ENCODE measurements at places on chromosomes 4 and X.

- no peak for DNase-seq
Measured at GRCh38 chr4:169258141-169258540, 12.6 kb downstream of the SH3RF1 start.

DNA sequence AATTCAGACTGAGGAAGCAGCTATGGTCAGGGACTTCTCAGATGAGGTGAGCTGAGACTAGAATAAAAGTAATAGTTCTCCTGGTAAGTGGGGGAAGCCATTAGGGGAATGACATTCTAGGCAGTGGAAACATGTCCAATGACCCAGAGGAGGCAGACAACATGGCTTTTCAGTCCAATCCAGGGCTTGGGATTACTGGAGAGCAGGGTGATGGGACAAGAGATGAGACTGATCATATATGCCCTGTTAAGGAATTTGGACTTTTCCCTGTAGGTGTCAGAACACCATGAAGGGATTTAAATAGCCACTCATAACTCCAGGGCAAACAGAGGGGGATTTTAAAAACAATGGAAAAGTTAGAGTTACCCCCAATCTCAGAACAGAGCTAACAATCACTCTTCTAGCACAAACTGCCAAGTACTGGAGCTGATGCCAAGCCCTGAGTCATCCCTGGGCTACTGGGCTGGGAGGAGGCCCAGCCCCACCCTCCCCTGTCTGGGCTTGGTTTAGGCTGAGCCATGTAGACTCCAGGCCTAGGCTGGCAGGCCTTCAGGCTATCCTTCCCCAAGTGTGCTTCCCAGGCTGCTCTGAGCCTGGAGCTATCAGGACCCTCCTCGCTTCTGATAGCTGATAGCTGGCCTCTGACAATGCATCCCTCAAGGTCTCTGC, 22.7 kb upstream of the MSN start:
- DNase-seq = peak; percentile 43

- peak; percentile 3 for DNase-seq
Measured at GRCh38 chrX:37871626-37872302, 24.4 kb upstream of the DYNLT3 start.

DNA sequence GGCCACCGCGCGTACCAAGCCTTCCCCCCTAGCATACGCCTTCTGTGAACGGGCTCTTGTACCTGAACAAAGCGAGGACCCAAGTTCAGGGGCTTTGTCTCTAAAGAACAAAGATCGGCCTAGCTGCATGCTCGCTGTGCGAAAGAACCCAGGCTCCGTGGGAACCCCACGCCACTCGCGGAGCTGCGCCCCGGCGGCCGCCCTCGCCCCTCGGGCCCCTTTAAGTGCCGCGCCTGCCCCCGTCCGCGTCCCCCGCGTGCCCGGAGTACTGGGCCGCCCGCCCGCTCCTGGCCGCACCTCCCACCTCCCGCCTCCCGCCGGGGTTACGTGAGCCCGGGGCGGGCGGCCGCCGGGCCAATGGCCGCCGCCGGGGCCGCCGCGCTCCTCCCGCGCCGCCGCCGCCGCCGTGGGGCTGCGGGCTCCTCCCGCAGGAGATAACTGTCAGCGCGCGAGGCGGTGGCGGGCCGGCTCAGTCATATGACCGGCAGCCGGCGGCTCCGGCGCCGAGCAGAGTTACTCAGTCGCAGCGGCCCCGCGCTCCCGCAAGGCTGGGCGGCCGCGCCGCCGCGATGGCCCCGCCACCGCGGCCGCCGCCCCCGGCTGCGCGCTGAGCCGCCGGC, at the start of gene FNIP2:
TSS of gene FNIP2 (plus strand) at position 472 of the 620 bp plus-strand sequence. CDS start 187 bp downstream, outside the sequence.
- peak; percentile 77 for DNase-seq

- no peak for DNase-seq
Measured at GRCh38 chr4:87188048-87188447, 32.4 kb downstream of the KLHL8 start.

DNA sequence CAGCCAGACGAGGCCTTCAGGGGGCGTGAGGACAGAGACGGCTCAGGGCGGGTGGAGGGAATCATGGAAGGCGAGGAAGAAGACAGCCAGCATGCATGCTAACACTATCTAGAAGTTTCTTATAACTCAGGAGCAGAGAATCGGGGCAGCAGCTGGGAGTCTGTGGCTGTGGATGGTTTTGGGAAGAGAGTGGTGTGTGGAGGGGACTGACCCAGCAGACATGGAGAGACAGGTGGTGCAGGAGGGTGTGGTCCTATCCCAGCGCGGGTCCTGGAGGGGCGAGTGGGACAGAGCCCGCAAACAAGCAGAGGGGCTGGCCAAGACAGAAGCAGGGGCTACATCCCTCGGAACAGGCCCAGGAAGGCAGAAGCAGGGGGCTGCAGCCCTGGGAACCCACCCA, 192.1 kb downstream of the AFAP1 start:
- no peak for DNase-seq

DNA sequence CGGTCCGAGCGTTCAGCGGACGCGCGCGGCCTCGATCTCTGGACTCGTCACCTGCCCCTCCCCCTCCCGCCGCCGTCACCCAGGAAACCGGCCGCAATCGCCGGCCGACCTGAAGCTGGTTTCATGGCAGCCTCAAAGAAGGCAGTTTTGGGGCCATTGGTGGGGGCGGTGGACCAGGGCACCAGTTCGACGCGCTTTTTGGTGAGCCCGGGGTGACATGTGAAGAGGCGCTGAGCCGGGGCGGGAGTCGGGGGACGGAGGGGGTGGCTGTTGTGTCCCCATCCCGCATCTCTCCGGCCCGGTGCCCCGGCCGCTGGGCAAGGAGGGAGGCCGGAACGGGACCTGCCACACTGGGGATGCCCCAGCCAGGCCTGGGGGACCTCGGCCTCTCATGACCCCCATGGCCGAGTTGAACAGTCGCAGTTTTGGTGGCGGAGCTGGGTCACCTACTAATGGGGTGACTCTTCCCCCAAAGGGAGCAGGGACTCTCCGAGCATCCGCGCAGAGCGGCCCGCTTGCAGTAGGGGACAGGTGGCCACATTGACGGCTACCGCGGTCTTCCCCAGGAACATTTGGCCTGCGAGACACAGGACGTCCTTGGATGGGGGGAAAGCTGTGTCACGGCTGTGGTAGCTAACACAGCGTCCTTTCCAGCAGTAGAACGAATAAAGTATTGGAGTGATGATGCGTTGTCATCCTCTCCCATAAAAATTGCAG, at the start of gene GK:
TSS of gene GK (plus strand) at position 9 of the 717 bp plus-strand sequence. CDS start at position 124, 115 bp downstream.
- DNase-seq = no peak

- DNase-seq = no peak
Measured at GRCh38 chr4:182886768-182887167, 30.4 kb downstream of the DCTD start.

DNA sequence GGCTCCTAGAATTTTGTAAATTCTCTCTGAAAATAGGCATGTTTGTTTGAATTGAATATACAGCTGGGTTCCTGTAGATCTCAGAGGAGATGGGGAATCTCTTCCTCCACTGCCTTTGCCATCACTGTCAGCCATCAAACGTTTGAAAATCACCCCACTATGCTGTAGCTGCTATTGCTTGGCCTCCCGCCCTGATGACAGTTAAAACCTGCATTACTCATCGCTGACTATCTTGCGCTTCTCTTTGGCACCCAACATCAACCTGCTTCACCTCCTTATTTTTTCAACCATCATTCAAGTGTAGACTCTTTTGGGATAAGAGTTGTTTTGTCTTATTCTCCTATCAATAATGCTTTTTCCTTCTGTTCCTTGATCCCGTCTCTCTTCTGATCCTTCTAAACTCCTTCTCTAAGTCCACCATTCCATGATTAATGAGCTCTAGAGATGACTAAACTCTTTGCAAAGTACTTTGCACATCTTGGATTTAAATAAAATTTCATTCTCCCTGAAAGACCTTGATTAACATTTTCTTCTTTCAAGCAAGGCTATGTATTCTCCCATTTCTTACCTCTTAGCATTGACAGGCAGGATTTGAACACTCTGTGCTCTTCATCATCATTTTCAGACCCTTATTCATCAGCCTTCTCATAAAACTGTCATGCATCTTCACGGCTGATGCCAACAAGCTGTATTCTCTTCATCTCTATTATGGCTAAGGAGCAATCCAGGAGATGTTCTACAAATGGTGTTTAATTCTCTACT, 133.0 kb downstream of the SNCA start:
- DNase-seq = no peak

GRCh38 chrX:137172317-137172948, 138.6 kb upstream of the GPR101 start:
- no peak for DNase-seq

- no peak for DNase-seq
Measured at GRCh38 chr4:2168469-2169319, 73.2 kb downstream of the HAUS3 start.

GRCh38 chr4:78031417-78031950, 25.6 kb upstream of the FRAS1 start:
- no peak for DNase-seq

GRCh38 chrX:617401-617800, 13.2 kb upstream of the SHOX start:
- no peak for DNase-seq

GRCh38 chr4:123378794-123379193, 17.8 kb upstream of the SPRY1 start:
- no peak for DNase-seq
